CD4-positive, alpha-beta memory T cell (primary cell): ENCODE measurements at places on chromosomes 16 and 17. TPM values are rescaled to one million over a fixed set of nuclear protein-coding genes. Genes with fewer than 3 reads are reported as not detected.

Gene CES3
- 0.61 TPM for total RNA-seq

Gene C17orf107
- total RNA-seq: 5.0 TPM

Gene SLC52A1
- total RNA-seq: 0.53 TPM

Gene GINS2
- 1.4 TPM for total RNA-seq

Gene TEX19
- total RNA-seq: not detected

Gene CA4
- total RNA-seq: not detected

Gene KRT23
- not detected for total RNA-seq

Gene KRTAP4-1
- not detected for total RNA-seq

Gene CCL8
- not detected for total RNA-seq

Gene PRSS22
- not detected for total RNA-seq

Gene EPN3
- total RNA-seq: not detected

Gene TEKT3
- total RNA-seq: 0.76 TPM

Gene MLKL
- 40.6 TPM for total RNA-seq

Gene MED1
- 62.3 TPM for total RNA-seq

Gene TERB1
- 0.83 TPM for total RNA-seq

Gene SULT1A2
- total RNA-seq: 0.25 TPM

Gene KRT33B
- total RNA-seq: not detected

Gene TP53TG3B
- not detected for total RNA-seq

Gene GPR142
- not detected for total RNA-seq

Gene ABCA8
- not detected for total RNA-seq

Gene NPIPA7
- total RNA-seq: 10.3 TPM

Gene TVP23B
- 37.3 TPM for total RNA-seq

Gene TSPOAP1
- total RNA-seq: 15.8 TPM

Gene TMEM238L
- total RNA-seq: not detected

Gene ALDOA
- total RNA-seq: 563 TPM

Gene ZP2
- total RNA-seq: not detected

Gene CDH16
- total RNA-seq: not detected

Gene KRT25
- total RNA-seq: not detected

Gene MARCHF10
- 0.23 TPM for total RNA-seq

Gene WSCD1
- 0.47 TPM for total RNA-seq

Gene CD300A
- 28.8 TPM for total RNA-seq

Gene ANKRD13B
- 1.3 TPM for total RNA-seq

Gene CLN3
- total RNA-seq: 63.6 TPM

Gene C1QL1
- not detected for total RNA-seq

Gene CLEC18A
- 7.5 TPM for total RNA-seq

Gene CDT1
- 0.17 TPM for total RNA-seq

Gene CACNG3
- total RNA-seq: not detected

Gene PIRT
- total RNA-seq: not detected

Gene CRISPLD2
- 0.32 TPM for total RNA-seq

Gene PRSS36
- 0.67 TPM for total RNA-seq

Gene NOS2
- total RNA-seq: 0.11 TPM

Gene KRTAP2-2
- not detected for total RNA-seq

Gene TNP2
- not detected for total RNA-seq

Gene ZNF764
- total RNA-seq: 28.9 TPM

Gene CORO6
- 1.6 TPM for total RNA-seq

Gene KRTAP2-3
- total RNA-seq: not detected

Gene KRTAP2-1
- not detected for total RNA-seq

Gene KRTAP4-9
- not detected for total RNA-seq

Gene FBXL19
- total RNA-seq: 15.6 TPM

Gene CCDC40
- total RNA-seq: 1.3 TPM

Gene MLYCD
- 9.7 TPM for total RNA-seq

Gene ADGRG1
- total RNA-seq: 0.33 TPM
